ENCODE measurements at places on chromosomes 12 and 14.

- no peak for DNase-seq
Observed at GRCh38 chr14:72146241-72146640, 214.0 kb downstream of the RGS6 start.

DNA sequence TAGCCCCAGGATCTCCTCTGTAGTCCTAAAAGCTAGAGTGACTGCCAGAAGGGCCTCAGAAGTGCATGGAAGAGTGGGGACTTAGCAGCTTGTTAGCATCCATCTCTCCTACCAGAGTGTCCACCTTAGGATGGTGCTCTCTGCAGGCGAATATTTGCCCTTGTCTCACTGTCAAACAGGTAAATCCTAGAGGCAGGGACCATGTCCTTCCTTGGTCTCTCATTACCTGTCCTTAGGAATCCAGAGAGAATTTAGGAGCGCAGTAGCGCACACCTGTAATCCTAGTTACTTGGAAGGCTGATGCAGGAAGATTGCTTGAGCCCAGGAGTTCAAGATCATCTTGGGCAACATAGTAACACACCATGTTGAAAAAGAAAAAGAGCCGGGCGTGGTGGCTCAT, 21.4 kb downstream of the AGAP2 start:
- no peak for DNase-seq

- DNase-seq: no peak
Observed at GRCh38 chr14:75486318-75486717, 36.0 kb upstream of the BATF start.

DNA sequence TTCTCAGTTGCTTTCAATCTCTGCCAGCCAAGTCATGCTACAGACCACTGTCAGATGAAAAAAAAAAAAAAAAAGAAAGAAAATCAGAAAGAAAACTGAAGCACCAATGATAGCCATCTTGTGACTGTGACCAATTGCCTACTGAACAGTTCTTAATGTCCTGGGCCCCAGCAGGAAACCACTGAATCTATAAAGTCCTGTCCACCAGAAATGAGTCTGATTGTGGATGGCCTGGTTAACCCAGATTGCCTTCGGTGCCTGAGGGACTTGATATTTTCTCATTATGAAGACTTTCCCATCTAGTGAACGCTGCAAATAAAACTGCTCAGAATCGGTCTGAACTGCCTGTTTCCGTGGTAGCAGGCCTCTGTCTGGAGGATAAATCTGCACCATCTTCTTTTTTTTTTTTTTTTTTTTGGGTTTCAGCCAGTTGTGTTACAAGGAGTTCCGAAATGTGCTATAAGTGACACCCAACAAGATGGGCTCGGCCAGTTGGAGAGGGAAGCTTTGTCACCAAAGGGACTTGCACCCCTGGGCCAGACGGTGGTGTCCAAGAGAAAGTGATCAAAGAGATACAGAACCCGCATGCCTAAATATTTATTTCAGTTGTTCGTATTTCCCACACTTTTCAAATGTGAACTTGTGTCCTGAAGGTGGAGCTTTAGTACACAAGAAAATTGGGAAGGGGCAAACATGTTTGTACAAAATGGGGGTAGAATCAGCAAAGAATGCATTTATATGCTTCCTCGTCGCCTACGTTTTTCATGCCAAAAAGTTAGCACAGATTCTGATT, 3.0 kb upstream of the PLXNC1 start:
- no peak for DNase-seq

GRCh38 chr12:94379479-94380113, 80.1 kb downstream of the CEP83 start:
- no peak for DNase-seq

- DNase-seq: no peak
Observed at GRCh38 chr14:104322531-104323366, 184.4 kb downstream of the KIF26A start.

DNA sequence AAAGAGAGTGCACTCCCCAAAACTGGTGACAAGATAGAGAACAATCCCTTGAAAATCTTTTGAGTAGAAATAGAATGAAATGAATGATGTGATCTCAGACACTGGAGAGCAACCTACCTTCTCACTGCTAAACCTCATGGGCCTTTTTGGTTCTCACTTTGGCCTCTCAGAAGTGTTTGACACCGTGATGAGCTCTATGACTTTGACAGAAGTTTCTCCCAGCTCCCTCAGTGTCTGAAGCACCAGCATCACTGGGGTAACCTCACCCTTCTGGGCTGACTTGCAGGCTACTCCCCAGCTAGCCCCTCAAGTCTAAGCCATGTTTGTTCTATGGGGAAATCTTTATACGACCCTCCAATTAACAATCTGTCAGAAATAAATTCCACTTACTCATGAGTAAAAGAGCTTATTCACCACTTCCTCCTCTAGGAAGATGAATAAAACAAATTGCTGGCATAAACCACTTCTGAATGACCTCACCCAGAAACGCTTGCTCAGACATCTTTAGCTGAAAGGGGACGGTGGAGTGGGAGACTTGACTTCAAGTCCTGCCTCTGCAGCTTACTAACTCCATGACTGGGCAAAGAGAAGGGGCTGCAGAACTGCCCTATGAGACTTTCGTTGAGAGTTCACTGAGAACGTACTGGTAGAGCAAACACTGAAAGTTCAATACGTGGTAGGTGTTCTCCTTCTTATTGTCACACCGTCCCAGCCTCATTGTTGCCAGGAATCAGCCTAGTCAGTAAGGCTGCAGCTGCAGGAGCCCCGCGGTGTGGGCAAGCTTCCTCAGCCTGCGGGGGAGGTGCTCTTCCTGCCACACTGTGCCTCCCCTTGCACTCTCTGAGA, 46.5 kb downstream of the ST8SIA1 start:
- no peak for DNase-seq

- no peak for DNase-seq
Observed at GRCh38 chr12:82818271-82819035, 131.7 kb downstream of the TMTC2 start.

DNA sequence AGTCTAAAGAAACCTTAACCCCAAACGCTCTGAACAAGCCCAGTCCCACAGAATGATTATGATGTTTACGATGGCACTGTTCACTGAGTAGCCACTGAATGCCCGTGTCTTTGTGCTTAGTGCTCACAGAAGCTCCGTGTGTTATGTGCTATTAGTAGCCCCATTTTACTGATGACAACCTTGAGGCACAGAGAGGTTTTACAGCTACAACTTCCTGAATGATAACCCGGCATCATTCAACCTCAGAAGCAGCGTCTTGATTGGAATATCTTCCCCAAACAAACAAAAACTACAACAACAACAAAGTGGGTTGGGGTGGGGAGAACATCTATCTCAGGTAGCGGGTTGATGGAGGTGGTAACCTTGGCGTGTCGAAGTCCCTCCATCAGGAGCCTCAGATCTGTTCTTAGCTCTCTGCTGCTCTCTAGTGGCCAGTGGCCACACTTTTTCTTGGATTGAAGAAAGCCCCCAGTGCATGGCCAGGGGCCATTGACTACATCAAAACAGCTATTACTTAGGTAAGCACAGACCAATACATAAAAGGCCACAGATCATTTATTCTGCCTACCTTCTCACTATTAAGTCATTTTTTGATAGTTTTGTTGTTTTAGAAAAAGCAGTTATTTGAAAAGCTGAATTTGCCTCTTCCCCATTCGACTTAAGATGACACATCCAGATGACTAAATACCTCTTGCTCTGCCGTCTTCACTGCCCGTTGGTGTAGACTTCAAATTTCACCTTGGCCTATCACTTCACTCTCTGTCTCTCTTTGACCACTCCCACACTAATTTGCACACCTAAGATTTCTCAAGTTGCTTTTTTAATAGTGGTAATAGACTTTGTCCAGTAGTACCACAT, 376.9 kb downstream of the GALC start:
- peak; percentile 24 for DNase-seq

- DNase-seq: no peak
Observed at GRCh38 chr12:86712425-86712843, 456.2 kb upstream of the MGAT4C start.

- DNase-seq: no peak
Observed at GRCh38 chr12:52132754-52133161, 53.3 kb downstream of the SMIM41 start.

DNA sequence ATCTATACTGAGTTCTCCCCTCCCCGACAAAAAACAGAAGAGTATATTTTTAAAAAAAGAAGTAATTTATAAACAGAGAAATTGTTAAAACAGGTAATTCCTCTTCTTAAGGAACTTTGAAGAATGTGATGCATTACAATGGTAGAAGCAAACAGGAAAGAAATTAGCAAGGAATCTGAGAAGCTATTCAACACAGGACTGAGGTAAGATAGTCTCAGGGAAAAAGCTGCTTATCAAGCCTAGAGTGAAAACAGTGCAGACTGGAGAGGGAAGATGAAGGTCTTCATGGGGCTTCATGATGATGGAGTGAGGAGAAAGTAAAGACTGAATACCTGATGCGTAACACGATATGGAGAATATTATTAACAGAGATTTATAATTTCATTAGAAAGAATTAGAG, 880.0 kb downstream of the SLC16A7 start:
- DNase-seq: no peak

- no peak for DNase-seq
Observed at GRCh38 chr12:109641422-109641821, 67.8 kb downstream of the MVK start.

DNA sequence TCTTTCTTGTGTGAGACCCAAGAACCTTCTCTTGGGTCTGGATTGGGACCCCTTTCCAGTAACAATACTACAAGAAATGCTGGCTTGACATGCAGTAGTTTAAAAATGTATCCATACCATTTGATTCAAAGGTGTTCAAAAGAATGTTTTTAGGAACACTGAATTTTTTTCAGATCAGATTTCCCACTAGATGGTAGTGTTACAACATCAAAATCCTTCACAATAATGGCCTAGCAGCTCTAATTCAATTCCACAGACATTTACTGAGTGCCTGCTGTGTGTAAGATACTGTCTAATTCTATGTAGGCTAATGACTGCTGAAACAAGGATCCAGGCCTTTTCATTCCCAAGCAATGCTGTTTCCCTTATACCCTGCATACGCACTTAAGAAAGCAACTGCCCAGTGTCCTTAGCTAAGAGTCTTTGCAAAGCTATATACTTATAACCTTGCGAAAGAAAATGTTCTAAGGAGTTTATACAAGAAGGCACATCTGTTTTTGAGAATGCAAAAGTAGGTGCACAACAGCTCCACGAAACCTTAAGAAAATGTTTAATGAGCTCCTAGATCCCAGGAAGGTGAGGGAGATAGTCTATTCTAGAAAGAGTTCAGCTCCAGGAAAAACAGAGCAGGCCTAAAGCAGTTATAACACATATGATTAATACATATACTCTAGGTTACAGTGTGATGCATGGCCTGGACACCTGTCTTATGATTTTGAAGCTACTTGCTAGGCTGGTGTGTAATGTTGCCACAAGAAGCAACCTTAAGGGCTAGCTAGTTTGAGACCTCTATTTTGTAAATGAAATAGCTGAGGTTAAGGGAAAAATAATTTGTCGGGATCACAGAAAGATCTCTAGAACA, 50.9 kb upstream of the PKP2 start:
- no peak for DNase-seq

DNA sequence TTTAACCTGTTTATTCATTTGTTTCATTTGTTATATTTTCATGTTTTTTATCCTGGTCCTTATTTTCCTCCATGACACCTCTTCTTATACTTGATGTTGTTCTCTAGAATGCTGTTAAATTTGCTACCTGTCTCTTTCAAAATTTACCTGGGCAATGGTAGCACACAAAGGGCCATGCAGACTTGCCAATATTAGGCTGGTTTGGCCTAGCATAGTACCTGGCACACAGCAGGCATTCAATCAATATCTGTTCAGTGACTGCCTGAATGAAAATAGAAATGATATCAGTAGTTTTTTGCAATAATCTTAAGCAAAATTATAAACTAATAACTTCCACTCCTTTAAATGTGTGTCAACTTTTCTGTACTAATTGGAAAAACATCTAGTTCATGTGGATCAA, 325.1 kb downstream of the APAF1 start:
- no peak for DNase-seq

Data from GM12891 (cell line).